ENCODE measurements at places on chromosomes 12 and 14.
A peak's percentile ranks its signal among the peaks of the same experiment; 100 is the strongest.

GRCh38 chr12:109592905-109593272, 19.3 kb downstream of the MVK start:
- DNase-seq: no peak

DNA sequence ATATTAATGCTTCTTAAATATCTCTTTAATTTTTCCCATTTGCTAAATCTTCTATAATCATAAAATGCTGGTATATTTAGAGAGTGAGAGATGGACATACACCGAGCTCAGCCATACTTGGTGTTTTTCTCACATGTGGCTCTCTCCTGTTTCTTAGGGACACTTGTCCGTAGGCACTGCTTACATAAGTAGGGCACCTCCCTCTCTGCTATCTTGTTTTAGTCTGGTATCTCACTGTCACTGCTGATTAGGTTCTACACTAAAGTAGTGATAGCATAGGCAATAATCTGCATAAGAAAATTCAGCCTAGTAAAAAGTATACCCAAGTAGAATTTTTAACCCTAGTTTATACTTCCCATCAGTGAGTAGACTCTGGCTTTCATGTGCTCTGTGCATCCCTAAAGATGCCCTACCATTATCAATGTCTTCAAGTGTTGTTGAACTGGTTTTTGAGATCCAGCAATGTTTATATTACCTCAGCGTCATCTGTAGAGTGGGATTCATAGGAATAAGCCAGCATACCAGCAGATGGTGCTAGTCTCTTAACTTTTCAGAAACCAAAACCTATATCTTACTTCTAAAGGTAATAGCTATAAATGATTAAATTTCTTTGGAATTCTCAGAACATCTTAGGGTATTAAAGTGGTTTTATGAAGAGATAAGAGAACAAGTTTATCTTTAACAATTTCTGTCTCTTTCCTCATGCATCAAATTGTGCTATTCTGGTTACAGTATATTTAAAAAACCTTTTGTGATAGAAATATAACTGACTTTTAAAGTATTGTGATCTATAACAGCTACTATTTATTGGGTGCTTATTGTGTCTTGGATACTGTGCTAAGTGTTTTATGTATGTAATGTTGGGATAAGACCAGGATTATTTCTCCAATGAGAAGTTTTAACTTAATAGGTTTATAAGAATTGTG, 32.9 kb downstream of the ARID2 start:
- no peak for DNase-seq

- DNase-seq: no peak
Measured at GRCh38 chr14:55707365-55707804, 127.4 kb downstream of the KTN1 start.

GRCh38 chr12:6039894-6040601, 84.4 kb downstream of the VWF start:
- peak; percentile 64 for DNase-seq

GRCh38 chr12:46556105-46556559, 183.6 kb upstream of the SLC38A2 start:
- DNase-seq: no peak

DNA sequence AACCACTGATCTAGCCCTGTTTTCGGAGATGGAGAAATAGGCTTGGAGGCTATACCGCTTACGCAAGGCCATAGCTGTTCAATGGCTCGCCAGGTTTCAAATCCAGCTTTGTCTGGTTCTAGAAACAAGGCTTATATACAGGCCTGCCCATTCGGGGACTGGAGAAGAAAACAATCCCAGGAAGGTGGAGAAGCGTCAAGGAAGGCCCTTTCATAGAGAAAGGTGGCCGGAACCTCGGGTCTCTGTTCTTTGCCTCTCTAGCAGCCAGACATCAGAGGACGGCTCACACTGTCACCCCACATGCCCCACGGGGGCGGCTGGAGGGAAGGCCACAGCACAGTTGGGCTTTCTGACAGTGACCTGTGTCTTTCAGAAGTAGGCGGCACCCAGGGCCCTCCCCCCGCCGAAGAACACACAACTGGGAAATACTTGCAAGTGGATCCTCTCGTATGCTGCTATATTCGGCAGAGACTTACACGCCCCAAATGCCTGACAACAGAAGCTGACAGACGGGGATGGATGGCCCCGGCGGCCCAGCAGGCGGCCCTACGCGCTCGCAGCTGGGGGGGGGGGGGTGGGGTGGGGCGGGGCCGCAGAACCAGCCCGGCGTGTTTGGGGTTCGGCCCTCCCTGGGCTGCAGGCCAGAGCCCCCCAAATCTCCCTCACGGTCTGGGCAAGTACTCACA, 4.5 kb upstream of the SETD1B start:
- peak; percentile 73 for DNase-seq

- no peak for DNase-seq
Measured at GRCh38 chr12:57332646-57333312, 81.8 kb upstream of the STAC3 start.

DNA sequence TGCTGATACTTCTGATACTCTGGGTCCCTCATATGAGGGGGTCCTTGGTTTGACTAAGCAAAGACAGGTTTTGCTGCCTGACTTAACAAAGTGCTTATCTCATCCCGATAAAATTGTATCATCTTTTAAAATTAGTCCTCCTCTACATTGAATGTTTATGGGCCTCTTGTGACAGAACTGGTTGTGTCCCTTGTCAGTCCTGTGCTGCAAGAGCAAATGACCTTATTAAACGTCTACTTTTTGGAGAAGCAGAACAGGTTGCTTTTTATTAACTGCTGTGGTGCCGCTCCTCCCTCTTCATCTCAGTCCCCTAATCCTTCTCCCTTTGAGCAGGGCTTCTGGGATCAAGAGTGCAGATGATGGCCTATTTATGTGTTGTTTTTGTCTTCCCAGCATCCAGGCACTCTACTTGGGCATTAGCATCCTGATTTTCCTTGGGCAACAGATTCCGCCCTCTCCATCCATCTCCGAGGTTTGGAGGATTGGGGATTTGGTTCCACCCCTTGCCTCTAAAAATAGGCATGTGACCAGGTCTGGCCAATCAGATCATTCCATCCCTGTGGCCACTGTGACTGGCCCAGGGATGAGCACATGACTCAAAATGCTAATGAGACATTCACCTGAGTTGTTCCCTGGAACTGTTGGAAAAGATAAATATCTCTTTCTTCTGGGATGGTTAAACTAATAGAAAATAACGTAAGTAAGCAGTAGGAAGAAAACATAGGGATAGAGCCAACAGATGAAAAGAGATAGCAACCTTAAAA, 2.9 kb upstream of the DENR start:
- DNase-seq: no peak

GRCh38 chr12:25884920-25885234, 73.6 kb upstream of the RASSF8 start:
- no peak for DNase-seq

DNA sequence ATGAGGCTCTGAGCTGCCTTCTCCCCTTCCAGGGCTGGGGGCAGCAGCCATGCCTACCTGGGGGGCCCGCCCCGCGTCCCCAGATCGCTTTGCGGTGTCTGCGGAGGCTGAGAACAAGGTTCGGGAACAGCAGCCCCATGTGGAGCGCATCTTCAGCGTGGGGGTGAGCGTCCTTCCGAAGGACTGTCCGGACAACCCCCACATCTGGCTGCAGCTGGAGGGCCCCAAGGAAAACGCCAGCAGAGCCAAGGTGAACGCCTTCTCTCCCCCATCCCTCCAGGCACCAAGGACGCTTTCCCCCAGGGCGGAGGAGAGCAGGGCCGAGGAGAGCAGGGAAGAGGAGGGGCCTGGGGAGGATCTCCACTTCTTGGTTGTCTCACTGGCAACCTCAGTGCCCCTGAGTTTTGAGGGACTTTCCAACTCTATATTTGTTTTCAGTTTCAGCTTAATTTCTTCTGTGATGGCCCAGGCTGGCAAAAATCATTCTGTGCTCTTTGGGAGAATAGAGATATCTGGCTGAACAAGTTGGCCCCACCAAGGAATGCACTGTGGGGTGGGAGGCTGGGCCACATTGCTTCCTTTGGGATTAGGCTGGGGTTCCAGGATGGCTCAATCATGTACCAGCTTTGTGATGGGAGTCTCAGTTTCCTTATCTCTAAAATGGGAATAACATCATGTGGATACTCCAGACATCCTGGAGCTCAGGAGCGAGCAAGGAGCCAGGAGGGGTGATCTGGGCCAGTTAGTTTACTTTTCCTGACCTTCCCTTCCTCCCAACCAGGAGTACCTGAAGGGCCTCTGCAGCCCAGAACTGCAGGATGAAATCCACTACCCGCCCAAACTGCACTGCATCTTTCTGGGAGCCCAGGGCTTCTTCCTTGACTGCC, 1.2 kb downstream of the KHNYN start:
- DNase-seq: peak; percentile 59

DNA sequence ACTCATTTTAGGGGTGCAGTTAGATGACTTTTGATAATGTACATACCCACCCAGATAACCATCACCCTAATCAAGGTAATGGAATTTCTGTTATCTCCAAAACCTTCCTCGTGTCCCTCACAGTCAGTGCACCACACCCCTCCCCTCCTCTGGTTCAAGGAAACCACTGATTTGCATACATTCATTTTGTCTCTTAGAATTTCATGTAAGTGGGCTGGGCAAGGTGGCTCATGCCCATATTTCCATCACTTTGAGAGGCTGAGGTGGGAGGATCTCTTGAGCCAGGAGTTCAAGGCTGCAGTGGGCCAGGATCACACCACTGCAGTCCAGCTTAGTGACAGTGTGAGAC, 15.7 kb downstream of the ADIPOR2 start:
- no peak for DNase-seq

- no peak for DNase-seq
Measured at GRCh38 chr14:77601846-77602619, 14.4 kb downstream of the SPTLC2 start.

DNA sequence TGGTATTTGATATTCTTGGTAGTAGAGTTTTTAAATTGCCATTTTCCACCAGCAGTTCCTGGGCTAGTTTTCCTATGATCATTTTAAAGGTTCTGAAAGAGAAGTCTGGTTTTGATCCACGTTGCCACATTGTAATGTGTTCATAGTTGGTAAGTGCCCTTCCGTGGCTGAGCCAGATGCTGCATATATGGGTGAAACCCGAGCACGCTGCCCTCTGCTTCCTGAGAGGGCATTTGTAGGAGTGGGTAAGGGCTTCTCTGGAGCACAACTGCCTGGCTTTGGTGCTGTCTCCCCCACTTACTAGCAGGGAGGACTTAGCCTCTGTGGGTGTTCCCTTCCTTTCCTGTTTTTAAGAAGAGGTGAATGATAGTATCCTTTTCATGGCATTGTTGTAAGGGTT, 7.1 kb downstream of the SNRNP35 start:
- no peak for DNase-seq

GRCh38 chr12:24517000-24517399, 431.9 kb downstream of the BCAT1 start:
- DNase-seq: no peak

DNA sequence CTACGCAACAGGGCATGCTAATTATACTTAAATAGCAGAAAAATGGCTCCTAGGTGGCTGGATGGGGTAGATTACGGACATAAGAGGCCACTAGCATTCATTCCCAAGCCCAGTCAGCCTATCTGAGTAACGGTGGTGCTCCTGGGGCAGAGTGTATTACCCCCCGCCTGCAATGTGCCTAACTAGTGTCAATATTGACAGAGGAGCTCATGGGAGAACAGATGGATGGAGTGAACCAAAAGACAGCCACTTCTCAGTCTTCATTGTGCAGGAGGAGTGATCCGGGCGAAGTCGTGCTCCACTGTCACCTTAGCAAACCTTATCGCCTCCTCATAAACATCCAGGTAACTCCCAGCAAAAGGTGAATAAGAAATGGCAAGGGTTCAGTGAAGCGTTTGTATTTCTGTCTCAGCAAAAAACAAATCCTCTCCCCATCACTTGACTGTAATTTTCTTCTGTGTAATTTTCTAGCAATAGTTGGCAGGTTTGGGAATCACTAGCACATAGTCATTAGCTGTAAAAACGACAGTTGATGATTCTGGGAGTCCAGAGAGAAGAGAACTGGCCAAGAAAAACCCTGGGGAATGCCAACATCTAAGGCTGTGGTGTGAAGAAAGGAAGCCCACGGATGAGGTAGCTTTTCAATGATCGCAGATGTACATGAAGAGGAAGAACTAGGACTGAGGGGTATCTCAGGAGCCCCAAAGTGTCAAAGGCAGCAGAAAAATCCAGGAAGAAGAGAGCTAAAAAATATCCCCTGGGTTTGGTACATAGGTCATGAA, 126.6 kb upstream of the BCL2L14 start:
- DNase-seq: no peak

GRCh38 chr14:95140060-95140858, 17.1 kb downstream of the DICER1 start:
- DNase-seq: no peak

DNA sequence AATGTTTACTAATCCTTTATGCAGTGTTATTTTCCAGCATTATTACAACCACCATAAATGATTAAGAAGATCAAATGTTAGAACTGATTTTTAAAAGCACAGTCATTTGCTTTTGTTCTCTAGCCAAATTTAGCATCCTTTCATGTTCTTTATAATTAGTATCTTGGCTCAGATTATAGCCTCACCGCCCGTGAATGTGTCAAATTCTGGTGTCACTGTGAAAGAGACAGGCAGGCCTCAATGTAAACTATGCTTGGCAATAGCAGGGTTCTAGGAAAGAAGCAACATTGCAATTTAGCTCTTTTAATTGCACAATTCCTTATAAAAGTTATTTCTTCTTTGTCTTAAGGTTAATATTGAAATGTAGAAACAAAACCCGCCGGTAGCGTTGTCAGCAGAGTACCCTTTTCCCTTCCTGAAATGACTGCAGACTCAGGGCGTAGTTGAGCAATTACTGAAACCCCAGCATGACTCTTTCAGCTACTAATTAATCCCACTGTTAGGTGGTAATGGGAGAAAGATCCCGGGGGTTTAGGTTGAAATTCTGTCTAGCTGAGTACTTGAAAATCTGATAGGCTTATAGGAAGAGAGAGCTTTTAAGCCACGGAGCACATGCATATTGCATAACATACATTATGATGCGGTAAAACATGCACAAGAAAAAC, 1600.5 kb upstream of the SEL1L start:
- DNase-seq: no peak

DNA sequence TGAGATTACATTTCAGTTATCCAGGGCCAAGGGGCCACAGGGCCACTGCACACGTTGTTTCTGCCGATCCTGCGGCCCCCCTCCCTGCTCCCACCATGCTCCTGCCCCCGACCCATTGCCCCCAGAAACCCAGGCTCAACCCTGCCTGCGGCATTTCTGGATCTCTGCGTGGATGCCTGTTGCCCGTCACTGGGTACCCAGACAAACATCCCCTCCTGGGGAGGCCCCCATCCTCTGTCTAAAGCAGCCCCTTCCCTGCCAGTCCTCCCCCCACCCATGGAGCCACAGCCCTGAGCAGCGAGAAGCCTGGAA, 326.4 kb upstream of the SFSWAP start:
- DNase-seq: no peak

DNA sequence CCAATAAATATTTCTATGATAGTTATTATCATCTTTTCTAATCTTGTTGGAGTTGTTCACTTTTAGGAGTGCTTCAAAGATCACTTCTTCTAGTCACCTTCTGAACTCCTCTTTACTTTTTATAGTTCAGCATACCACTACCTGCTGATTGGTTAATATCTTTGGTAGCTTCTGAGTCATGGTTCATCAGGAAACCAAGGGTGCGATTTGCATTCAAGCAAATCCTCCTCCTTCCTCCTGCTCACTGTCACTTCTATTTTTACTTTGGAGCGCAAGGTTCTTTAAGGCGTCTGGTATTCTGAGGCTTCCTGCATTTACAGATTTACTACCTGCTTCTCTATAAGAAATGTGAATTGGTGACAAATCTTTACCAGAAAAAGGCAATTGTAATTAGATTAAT, 24.0 kb downstream of the SYT1 start:
- DNase-seq: no peak

All from activated CD8-positive, alpha-beta T cell treated with anti-CD3 and anti-CD28 coated beads, Interleukin-2, amount 10 ng/mL, durations not matched to agents 7 days and 5 days (primary cell).